Heart right ventricle (tissue), 16 donors: ENCODE measurements at places on chromosomes 16 and 17.

GRCh38 chr16:12132290-12132689, 155.8 kb downstream of the SNX29 start:
- DNase-seq = no peak

DNA sequence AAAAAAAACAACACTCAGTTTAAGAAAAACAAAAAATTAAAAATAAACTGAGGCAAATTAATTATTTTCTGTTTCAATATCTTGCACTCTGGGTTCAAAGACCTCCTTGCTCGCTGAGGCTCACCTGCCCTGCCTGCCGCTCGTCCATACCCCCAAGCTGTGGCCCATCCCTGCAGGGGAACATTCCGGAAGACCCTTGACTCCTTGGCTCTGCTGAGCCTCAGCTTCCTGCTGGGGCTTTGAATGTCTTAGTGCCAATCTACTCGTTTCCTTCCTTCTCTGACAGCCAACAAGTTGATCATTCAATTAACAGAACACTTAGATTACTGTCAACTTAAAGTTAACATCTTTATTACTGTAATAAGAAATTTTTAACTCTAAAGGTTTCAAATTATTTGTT, 24.3 kb downstream of the G6PC1 start:
- DNase-seq = no peak

- no peak for DNase-seq
These were observed 83.2 kb upstream of the TOB1 start for GRCh38 chr17:50949128-50949988.

DNA sequence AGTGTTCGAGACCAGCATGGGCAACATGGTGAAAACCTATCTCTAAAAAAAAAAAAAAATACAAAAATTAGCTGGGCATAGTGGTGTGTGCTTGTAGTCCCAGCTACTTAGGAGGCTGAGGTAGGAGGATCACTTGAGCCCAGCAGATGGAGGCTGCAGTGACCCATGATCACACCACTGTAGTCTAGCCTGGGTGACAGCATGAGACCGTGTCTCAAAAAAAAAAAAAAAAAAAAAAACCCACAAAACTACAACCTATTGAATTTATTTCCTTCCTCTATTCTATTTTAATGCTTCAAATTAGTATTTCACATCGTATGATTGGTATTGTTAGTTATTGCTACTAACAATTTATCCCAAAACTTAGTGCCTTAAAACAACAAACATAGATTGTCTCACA, 9.4 kb upstream of the NUFIP2 start:
- no peak for DNase-seq

GRCh38 chr17:4998027-4998731, 429 bp downstream of the KIF1C start:
- DNase-seq = peak; percentile 57

GRCh38 chr17:76141212-76142038, at the start of gene FOXJ1:
Gene FOXJ1, minus strand, starts transcription at chr17:76141245. Its CDS starts 850 bp downstream, at chr17:76140395.
- DNase-seq = peak; percentile 88

DNA sequence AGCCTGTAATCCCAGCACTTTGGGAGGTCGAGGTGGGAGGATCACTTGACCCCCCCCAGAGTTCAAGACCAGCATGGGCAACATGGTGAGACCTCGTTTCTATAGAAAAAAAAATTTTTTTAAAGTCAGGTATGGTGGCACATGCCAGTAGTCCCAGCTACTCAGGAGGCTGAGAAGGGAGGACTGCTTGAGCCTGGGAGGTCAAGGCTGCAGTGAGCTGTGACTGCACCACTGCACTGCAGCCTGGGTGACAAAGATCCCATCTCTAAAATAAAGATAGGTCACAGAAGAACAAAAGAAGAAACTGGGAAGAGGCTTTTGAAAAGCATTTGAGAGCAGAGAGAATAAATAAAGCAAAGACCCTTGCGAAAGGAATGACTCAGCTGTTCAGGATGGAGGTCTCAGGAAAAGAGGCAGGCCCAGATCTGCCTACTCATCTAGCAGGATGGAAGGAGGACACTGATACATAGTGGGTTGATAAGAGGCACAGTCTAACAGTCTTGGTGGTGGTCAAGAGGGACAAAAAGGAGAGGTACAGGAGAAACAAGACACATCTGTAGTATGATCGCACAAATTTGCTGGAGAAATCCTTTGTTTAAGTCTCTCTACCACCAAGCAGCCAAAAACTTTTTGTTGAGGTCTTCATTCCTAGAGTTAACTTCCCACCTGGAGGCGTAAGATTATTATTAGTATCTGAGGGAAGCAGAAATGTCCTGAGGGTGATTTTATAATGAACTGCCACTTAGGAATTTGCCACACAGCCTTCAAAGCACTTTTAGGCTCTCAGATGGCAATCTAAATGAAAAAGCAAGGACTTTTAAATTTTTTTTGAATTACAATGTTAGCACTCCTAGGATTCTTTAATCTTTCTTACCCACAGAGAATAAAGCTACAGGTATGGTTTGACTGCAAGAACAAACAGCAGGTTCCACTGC, 17.6 kb downstream of the ZSWIM7 start:
- DNase-seq = no peak

DNA sequence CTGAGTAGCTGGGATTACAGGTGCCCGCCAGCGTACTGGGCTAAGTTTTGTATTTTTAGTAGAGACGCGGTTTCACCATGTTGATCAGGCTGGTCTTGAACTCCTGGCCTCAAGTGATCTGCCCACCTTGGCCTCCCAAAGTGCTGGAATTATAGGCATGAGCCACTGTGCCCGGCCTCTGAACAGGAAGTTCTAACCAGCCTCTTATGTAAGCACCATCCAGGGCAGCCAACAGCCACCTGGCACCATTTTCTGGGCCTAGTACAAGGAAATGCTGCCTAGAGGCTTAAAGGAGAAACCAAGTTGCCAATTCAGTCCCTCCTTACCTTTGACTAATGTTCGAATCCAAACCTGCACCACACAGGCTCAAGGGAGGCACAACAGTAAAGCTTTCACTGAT, 8.5 kb upstream of the SLC39A11 start:
- DNase-seq = no peak

DNA sequence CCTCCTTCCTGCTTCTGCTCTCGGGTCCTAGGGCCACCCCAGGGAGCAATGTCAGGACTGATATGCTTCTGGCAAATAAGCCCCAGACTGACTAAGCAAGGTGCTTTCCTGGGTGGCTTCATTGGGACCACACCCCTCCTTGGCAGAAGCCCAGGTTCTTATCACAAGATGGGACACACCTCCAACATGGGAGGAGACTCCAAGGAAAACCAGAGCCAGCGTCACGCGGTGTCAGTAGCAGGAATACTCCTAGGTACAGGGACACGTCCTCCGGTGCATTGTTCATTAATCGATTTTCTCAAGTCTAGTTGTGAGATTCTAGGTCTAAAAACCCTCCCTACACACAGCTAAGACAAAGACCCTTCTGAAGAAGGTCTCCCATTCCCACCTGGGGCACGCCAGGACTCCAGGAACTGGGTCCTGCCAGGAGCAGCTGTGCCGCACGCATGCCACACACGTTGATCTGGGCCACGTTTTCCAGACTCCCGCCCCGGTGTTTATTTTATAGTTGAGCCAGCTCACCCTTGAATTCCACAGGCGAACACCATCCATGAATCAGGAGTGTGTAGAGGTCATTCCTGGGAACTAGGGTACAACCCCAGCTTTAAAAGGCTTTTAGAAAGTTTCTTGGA, 30.8 kb downstream of the FA2H start:
- DNase-seq = no peak

DNA sequence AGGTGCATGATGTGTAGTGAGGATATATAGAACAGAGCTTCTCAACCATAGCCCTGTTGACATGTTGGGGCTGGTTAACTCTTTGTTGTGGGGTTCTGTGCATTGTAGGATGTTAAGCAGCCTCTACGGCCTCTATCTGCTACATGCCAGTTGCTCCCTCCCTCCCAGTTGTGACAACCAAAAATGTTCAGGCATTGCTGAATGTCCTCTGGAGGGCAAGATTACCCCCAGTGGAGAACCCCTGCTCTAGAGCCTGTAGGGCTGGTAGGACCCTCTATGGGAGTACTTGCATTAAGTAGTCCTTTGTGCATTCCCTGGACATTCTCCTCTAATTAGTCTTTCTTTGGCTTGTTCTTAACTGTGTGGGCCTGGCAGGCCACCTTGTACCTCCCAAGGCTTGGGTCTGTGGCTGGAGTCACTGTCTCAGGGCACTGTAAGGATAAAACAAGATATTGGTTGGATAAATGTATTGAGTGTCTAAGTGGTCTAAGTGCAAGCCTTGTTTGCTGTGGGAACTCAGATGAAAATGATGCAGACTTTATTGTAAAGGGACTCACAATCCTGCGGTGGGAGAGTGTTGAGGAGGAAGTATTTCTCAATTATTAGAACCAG, 19.8 kb upstream of the MYO1D start:
- no peak for DNase-seq

DNA sequence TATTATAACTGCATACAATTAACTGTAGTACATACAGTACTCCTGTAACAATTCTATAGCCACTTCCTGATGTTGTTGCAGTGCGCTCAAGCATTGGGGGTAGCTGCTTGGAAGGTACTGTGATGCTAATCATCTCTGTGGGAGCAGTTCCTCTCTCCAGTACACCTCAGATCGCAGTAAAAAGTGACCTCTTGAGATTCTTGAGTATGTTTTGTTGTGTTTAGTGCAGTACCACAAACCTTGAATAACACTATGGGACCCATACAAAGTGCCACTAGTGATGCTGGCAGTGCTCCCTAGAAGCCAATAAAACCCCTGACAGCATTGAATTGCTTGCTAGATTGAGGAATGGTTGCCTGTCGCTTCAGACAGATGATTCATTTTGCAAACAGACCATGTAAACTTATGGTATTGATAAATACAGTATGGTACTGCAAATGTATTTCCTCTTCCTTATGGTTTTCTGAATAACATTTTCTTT, 193.0 kb downstream of the SPECC1 start:
- DNase-seq = no peak

- no peak for DNase-seq
These were observed 12.5 kb downstream of the ZSCAN32 start for GRCh38 chr16:3388325-3388724.

DNA sequence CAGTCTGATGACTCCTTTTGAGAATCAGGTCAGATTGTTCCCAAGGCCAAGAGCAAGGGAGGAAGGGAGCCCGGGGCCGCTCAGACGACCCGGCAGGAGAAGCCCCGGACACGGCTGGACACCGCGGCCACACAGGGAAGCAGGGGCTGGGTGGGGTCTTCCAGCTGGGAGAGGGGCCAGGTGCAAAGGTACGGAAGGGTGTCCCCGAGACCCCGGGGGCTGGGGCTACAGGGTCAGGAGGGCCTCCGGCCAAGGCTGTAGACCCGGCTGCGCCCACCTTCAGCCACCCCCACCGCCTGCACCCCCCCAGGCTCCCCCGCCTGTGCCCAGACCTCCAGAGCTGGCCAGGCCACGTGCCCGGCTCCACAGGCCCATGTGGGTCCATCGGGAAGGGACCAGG, 21.9 kb upstream of the C1QTNF8 start:
- DNase-seq = no peak

DNA sequence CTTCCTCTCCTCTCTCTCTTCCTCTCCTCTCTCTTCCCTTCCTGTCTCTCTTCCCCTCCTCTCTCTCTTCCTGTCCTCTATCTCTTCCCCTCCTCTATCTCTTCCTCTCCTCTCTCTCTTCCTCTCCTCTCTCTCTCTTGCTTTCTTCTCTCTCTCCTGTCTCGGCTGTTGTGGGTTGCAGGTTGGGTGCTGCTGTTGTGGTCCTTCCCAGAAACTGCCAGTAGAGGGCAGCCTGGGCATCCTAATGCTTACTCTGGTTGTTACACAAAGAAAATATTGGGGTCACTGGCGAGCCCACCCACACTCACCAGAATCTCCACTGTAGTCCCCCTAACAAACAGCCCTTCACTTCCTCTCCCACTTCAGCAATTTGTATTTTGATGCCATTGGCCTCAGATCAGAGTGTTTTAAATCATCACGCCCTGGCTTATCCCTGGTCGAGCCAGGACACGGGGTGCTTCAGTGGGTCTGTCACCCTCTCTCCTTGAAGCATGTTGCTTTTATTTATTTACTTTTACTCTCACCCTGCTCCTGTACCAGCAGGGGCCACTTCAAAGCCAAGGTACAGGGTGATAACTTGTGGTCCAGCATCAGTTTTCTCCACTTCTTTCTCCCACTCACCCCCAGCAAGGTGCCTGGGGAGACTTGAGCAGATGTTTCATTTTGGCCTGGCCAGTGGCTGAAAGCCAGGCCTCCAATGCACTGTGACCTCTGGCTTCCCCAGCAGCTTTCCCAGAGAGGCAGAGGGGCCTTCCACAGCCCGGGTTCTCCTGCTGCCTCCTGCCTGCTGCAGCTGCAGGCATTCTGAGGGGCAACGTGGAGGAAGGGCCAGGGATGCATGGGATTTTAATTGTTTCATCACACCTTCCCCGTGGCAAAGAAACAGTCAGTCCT, 4.7 kb upstream of the MMP15 start:
- peak; percentile 75 for DNase-seq

DNA sequence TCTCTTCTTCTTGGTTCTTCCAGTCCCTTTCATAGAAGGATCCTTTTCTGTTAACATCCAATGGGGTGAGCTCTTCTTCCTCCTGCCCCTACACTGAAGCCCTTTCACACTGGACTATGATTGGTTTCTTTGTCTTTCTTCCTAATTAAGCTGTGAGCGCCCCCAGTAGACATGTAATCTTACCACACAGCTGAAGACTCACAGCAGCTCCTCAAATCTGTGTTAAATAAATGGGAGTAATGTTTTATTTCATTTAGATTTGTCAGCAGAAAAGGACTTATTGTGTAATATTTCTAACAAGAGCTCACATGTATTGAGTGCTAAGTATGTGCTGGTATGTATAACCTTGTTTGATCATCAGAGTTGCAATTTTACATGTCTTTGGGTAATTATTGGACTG, 55.7 kb downstream of the TOX3 start:
- no peak for DNase-seq

DNA sequence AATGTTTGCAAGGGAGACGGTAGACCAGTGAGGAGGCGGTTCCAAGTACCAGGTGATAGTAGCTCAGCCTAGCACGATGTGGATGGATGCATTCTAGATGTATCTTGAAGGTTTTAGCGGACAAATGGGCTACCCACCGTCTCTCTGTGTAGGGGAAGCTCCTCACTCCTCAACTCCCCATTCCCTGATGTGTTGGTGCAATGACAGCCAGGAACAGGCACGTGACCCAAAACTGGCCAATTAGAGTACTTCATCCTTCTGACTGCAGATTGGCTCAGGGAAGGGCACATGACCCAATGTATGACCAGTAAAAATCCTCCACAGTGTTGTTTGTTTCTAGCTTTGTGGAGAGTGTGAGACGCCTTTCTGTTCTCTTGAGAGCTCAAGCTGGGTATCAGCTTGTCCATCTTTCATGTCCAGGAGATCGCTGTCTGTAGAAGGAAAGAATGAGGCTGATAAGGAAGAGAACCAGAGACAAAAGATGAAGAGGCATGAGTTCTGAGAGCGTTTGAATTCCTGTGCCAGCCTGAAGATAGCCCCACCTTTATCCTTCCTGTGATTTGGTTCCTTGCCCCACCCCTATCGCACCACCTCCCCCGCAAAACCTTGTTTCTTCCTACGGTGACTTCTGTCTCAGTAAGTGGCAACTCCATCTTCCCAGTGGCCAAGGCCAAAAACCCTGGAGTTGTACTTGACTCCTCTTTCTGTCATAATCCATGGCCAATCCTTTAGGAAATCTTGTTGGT, 2.3 kb upstream of the BORCS6 start:
- DNase-seq = peak; percentile 92

GRCh38 chr17:81931557-81932332, 4.2 kb upstream of the MAFG start:
- DNase-seq = no peak
